SK-N-DZ (cell line): ENCODE measurements at places on chromosomes 12 and 14.

DNA sequence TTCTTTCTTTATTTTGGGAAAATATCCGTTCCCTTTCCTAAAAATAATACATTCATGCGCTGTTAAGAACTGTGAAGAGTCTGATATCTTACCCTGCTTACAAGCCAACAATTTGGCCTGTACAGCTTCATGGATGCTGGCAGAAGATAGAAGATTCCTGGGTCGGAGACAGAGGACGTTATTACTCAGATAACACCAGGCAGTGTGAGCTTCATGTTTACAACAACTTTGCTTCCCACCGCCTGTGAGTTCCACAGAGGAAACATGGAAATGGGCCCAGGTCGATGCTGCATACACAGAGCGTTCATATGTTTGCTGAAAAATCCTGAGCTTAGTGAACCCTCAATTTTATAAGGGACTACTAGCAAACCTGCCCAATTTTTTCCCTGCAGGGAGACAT lies 705.6 kb upstream of the SEL1L start:
- DNase-seq: no peak

DNA sequence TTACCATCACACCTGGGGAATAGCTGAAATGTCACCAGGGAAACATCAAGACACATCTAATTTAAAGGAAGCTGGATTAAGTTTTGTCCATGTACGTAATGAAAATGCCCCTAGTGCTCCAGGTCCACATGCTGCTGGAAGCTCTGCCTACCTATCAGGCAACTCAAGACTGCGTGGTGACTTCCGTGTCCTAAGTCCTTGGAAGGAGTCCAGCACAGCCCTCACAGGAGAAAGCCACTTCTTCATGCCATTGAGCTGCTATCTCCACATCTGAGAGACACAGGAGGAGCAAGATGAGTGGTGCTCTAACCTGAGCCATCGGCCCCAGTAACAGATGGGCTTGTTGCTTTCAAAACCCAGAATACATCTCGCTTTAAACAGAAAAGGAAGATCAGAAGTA lies 316.4 kb downstream of the DPF3 start:
- DNase-seq: no peak

GRCh38 chr14:101600891-101601605 lies 39.8 kb downstream of the DIO3 start:
- DNase-seq: no peak

- no peak for DNase-seq
Measured at GRCh38 chr14:105774001-105774400, 247.6 kb downstream of the TMEM121 start.

DNA sequence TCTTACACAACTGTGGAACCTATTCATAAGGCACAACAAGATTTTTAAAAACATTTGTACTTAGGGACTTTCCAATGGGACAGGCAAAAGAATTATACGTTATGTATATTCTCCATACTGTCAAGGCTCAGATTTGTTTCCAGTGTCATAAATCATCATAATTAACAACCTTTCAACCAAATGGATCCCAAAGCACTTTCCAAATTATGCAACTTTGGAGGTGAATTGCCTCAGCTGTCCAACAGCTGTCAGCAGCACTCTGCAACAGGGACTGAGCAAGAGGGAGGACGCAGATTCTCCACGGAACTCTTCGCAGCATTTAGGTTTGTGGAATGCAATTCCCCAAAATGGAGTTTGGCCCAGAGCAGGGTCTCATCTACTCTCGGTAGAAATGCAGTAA lies 186.6 kb downstream of the PAX9 start:
- no peak for DNase-seq
